ENCODE measurements at places on chromosomes 3 and 15.
A peak's percentile ranks its signal among the peaks of the same experiment; 100 is the strongest.

DNA sequence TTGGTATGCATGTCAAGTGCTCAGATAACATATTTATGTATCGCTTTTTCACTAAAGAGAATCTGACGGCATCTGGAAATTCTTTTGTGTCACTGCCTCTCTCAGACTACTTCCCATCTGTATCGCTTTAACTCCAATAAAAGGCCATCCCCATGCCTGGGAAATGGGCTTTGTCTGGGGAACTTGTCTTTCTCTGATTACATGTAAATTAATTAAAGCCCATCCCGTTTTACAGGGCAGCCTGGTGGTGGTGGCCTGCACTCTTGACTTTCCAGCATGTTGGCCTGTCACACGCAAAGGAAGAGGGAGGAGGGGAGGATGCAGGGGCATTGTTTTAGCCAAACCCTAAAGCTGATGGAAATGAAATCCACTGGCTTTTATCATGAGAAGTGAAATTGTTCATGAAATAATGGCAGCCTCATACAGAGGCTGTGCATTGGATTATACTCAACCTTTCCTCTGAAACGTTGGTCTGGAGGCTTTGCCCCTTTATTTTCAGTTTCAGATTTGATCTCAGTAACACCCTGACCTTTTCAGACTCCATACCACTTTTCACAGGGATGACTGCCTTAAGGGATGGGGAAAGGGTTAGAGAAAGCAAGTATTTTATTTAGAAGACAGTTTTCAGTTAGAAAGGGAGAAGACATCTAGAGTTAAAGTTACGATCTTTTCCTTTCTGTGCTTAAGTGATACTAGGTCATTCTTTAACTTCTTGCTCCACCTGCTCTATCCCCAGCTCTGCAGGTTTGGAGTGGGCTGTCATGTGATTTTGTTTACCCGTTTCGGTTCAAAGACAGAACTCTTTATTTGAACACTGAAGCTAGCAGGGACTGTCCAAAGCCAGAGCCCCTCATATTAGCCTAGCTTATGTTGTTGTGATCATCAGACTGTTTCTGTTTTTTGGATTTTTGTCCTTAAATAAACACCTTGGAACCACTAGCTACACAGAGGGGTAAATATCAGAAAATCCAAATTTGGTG lies 94.6 kb upstream of the CTDSPL start:
- no peak for DNase-seq

GRCh38 chr3:195227871-195228270 lies 43.1 kb downstream of the XXYLT1 start:
- DNase-seq = no peak

DNA sequence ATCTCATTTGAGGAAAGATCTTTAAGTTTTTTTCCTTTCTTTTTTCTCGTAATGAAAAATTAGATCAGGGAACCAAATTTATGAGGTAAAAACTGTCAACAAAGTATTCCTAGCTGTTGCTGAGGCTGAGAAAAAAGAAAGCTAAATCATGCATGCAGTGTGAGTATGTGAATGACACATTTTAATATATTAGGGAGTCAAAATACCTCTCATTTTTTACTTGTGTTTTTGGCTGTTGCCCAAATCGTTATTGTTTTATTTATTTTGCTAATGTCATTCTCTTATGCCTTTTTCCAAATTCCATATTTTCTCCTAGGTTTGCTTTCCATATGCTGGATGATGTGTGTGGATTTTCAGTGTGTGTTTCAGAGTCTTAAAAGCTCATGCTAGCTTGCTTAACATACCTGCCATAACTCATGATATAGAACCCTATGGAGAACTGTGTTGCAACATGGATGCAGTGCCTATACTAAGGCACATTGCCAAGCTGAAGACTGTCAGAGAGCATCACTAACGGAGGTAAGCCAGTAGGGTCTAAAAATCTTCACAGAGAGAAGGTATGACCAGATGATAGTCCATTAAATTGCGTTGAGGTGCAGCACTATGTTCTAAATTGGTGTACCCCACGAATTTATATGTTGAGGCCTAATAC lies 629.5 kb upstream of the KCNMB2 start:
- DNase-seq = no peak

- DNase-seq = no peak
These were observed 36.2 kb upstream of the CFAP161 start for GRCh38 chr15:81097890-81098280.

DNA sequence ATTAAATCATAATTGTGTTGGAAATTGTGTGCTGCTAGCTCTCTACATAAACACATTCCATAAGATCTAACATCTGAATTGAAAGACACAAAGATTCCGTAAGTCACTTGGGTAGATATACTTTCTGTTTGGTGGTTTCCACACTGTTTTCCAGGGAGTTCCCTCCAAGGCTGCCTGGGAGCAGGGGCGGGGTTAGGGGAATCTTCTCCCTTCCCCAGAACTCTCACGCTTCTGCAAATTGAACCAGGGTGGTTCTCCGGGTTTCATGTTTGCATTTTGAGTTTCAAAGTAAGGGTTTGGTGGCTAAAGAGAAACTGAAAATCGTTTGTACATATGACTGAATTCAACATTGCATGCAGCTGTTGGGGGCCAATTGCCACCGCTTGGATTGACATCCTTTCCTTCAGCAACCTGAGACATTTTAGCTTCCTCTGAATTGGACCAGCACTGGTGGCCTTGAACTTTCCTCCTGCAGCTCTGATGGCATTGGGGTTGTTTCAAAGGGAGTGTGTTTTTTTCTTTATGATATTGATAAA lies 192.7 kb upstream of the FEZF2 start:
- DNase-seq = no peak

DNA sequence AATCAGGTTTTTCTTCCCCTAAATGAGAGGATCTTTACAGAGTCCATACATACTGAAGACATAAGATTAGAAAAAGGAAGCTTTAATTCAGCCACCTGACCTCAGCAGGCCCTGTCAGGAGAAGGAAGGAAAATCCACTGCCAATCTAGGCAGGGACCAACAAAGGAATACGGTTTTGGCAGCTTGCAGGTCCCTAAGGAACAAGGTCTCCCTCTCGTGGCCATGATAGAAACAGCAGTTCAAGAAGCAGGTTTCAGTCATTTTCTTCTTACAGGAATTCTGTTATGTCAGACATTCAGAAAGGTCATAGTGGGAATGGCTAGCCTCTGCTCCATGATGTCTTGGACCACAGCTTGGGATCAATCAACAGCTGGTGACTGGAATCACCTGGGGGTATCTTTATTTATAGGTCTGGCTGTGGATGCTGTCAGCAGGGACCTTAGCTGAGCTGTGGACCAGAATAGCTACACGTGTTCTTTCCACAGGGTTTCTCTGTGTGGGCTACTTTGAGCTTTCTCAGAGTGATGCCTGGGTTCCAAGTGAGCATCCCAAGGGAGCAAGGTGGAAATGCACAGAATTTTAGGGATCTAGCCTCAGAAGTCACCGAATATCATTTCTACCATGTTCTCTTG lies 9.4 kb upstream of the CMSS1 start:
- DNase-seq = peak; percentile 69

DNA sequence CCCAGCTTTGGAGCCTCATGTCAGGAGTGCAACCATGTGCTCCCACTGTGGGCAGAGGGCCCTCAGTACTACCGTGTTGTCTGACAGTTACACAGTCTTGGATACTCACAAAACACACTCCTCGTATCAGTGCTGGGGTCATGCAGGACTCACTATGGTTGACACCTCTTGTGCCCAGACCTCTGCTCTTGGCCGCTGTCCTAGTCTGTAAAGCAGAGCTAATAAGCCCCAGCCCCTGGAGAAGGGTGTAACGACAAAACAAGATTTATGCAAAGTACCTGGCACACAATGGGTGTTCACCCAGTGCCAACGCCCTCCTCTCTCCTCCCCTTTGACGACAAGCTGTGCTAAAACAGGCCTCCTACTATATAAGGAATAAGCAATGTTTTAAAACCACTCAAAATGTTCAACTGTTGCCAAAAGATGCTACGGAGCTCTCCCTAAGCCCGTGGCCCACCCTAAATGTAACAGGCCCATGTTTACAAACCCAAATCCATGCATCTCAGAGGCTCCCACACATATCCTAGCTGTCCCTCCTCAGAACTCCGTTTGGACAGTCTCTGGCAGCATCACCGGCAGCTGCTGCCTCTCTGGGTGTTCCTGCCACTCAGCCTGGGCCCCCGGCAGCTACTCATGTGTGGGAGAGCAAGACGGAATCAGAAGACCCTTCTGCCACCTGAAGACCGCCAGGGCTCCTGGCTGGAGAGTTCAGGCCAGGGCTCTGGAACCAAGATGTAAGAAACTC lies 65.8 kb downstream of the MRPL46 start:
- DNase-seq = no peak

DNA sequence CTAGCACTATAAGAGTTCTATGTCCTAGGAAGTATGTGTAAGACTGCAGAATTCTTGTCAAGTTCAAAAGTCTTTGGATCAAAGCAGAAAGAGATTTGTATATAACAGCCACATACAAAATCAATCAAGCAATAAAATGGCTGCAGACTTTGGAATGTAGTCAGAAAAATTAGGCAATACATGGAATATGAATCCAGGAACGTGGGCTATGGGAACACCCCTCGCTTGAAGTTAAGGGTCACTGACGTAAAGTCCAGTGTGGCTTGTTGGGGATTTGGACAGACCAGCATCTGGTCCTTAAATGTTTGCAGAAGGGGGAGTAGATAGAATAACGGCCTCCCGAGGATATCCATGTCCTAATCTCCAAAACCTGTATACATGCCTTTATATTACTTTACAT lies 178.6 kb downstream of the ADAMTS9 start:
- DNase-seq = no peak

- DNase-seq = no peak
These were observed 22.4 kb downstream of the CXCR6 start for GRCh38 chr3:45965653-45966052.

GRCh38 chr3:48472923-48473616 lies 26.5 kb downstream of the ATRIP start:
- peak; percentile 94 for DNase-seq

- DNase-seq = no peak
These were observed 486.0 kb upstream of the CFAP20DC start for GRCh38 chr3:59535791-59536221.

GRCh38 chr15:88042047-88042446 lies 214.5 kb downstream of the NTRK3 start:
- DNase-seq = no peak

DNA sequence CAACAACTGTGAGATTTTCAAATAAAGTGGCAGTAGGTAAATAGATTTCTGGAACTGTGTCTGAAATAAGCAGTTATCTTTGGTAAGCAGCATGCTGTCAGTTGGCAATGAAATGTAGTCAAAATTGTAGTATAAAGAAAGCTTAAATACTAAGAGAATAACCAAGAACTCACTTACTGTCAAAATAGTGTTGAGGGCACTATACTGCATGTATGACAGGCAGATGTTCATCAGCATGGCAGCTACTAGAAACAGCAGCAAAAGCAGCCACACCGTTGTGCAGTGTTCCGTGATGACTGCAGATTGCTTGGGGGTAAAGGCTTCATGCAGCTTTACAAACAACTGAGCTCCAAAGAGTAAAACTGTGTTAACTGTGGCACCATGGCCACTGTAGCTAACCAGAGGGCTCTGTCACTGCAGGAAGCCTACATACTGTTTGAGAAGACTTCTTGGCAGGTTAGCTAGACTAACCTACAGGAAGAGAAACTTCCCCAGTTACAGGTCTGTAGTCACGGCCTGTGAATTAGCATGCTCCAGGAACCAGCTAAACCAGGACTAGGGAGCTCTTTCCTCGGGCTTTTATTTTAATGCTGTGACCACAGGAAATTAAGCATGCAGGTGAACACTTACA lies 459.7 kb downstream of the TBL1XR1 start:
- DNase-seq = no peak

- no peak for DNase-seq
These were observed 29.7 kb downstream of the HDC start for GRCh38 chr15:50235794-50236193.

GRCh38 chr3:182910936-182911781 lies 69.2 kb downstream of the DCUN1D1 start:
- no peak for DNase-seq

- DNase-seq = peak; percentile 1
These were observed 82.3 kb downstream of the ST6GAL1 start for GRCh38 chr3:187012609-187013051.

DNA sequence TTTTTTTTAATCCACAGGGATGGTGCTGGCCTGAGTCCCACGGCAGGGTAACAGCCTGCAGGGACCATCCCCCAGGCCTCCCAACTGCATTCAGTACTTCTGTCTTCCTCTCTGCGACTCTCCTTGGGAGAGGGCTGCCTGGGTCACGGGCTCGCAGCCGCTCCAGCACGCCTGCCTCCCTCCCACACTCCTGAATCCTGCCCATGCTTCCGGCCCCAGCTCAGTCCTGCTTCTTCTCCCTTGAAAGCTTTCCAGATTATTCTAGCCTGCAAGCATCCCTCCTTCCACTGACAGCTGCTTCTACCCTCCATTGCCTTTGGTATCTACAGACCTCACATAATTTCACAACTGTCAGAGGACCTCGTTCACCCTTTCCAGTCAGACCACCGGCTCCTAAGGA lies 32.4 kb downstream of the MEGF11 start:
- no peak for DNase-seq

Measured in ACHN (cell line).